ENCODE measurements at places on chromosomes 3 and 15.

DNA sequence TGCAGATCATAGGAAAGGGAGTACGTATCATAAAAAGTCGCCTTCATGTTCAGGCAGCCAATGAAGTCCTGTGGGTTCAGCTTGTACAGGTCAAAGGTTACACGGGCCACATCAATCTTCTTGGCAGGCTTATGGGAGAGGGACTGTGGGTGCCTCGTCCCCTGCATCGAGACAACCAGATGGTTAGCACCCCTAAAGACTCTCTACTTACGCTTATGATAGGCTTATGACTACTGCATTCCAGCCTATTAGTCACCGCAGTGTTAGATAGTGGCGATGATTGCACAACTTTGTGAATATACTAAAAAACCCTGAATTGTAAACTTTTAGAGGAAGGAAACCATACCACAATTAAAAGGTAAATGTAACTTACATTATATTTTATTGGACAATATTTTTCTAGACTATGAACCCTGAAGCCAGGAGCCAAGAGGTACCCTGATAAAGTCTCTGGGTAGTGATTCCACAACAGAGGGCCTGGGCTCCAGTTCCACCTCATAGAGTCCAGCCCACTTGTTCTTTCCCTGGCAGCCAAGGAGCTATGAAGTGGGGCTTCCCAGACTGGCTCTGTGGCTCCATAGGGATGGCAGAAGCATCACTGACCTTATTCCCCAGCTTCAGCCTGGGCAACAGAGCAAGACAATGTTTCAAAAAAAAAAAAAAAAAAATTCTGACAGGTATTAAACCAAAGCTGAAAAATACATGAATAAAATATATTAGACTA is 2.5 kb upstream of the FANCD2 start:
- no peak for DNase-seq

GRCh38 chr3:172281884-172282283 is 166.4 kb downstream of the GHSR start:
- no peak for DNase-seq

DNA sequence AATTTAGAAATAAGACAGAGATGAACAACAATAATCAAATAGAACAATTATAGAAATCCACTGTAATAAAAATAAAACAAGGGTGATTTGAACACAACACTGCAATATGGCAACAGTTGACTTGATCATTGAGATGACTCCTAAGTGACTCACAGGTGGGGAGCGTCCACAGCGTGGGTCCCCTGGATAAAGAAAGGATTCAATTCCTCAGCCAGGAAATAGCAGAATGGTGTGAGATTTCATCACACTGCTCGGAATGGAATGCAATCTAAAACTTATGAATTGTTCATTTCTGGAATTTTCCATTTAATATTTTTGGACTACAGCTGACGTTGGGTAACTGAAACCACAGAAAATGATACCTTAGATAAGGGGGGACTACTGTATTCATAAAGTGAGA is 82.0 kb downstream of the CNTN3 start:
- no peak for DNase-seq

DNA sequence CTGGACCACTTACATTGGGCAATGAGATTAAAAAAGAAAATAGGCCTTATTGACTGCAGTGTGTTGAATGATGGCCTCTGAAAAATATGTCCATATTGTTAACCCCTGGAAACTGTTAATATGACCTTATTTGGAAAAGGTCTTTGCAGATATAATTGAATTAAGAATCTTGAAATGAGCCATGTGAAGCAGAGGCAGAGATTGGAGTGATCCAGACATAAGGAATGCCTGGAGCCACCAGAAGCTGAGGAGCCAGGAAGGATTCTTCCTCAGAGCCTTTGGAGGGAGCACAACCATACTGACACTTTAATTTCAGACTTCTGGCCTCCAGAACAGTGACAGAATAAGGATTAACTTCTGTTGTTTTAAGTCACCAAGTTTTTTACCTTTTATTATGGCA is 510.4 kb upstream of the AGTR1 start:
- DNase-seq = no peak

- no peak for DNase-seq
These were observed 13.2 kb downstream of the POPDC2 start for GRCh38 chr3:119647171-119647570.

DNA sequence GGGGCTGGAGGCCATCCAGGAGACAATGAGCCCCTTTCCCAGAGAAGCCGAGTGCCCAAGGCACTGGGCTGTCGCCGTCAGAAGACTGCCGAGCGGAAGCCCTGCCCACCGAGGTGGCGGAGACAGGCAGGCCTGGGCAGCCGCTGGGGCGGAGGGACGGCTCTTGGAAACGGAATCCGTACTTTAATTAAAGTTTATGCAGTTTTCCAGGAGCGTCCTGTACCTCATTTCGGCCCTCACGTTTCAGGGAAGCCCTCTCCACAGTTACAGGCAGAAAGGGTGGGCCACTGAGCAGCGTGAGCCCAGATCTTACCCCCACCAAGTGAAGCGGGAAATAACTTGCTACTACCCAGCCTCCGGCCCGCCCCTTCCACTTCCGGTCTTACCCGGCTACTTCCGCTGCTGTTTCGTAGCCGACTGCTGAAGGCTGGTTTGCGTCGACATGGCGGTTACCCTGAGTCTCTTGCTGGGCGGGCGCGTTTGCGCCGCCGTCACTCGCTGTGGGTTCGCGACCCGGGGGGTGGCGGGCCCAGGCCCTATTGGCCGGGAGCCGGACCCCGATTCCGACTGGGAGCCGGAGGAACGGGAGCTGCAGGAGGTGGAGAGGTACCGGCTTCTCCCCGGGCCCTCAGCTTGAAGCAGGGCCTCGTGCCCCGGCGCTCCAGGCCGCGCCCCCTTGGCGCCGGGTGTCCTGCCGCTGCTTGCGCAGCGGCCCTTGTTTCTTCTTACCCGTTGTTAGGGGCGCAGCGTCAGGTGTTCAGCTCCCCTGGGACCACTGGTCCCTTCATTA is at the start of gene NGRN:
NGRN (plus strand) TSS at position 402 of the 790 bp plus-strand sequence; CDS start at position 443, 41 bp downstream.
- DNase-seq = peak; percentile 80

GRCh38 chr3:8239095-8239494 is 262.5 kb upstream of the LMCD1 start:
- DNase-seq = no peak

GRCh38 chr3:170814822-170815221 is 55.2 kb downstream of the RPL22L1 start:
- no peak for DNase-seq

DNA sequence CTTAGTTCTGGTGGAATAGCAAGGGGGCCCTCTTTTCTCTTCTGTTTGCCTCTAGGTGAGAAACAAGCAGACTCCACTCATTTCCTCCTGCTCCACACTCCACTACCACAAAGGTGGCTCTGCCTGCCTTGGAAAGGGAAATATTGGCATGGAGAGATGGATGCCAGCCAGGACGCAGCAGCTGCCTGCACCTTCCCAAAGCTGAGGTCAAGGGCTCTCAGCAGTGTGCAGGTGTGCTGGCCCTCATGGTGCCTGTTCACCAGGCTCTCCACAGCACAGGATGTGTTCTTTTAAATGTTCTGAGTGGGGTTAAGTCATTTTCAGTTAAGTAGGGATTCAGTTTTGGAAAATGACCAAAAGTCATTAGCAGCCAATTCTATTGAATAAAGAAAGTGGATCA is 211.2 kb upstream of the STRIT1 start:
- DNase-seq = no peak

Data from activated CD4-positive, CD25-positive, alpha-beta regulatory T cell treated with anti-CD3 and anti-CD28 coated beads, Interleukin-2, amount 50 U/mL, for 16 hours (primary cell).